ENCODE measurements at places on chromosomes 3 and 15. TPM values are rescaled to one million over a fixed set of nuclear protein-coding genes. Genes with fewer than 3 reads are reported as not detected.

Gene CLRN1
- total RNA-seq, result not detected

Gene PAQR5
- total RNA-seq, result not detected

Gene TP63
- 1.1 TPM for total RNA-seq

DNA sequence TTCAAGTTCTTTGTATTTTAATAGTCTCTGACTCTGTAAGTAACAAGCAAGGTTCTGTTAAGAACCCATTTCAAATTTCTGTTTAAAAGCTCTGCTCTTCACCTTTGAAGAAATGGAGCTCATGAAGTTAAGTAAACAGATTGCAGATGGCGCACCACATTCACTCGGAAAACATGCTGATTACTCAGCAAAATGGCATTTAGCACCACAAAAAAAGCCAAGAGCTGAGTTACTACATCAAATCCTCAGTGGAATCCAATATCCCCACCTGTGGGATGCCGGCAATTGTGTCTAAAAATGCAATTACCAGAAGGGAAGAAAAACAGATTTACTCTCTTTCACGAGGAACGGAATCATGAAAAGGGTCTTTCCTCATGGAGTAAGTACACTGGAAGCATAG lies 758.0 kb downstream of the NTRK3 start:
- no peak for DNase-seq

DNA sequence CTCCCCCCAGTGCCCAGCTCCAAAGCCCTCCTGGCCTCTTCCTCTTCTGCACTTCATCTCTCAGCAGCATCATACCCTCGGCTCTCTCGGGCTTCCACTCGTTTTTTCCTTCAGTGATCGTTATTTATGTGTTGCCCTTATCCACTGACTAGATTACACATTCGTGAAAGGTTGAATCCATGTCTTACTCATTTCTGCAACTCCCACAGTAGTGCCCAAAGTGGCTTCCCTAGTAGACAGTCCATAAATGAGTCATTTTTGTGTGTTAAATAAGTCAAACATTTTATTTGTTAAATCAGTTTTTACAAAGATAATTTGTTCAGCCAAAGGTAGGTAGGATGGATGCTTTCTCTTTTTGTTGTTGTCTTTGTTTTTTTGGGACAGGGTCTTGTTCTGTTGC lies 87.4 kb downstream of the CRTC3 start:
- no peak for DNase-seq

DNA sequence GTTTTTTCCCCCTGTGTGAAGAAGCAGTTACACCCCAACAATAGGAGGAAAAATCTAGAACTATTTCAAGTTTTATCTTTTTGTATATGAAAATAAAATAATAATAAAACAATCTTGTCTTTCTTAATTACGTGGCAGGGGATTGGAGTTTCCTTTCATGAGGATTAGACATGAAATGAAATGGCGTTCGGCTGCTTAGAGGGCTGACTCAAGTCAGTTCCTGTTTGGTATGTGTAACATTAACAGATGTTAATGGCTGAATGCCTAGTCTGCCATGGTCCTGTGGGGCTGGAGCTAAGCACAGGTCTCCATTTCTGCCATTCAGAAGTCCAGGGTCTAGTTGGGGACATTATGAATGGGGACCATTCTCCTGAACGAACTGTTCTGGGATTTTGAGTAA lies 3.1 kb upstream of the EXOG start:
- DNase-seq, result no peak

DNA sequence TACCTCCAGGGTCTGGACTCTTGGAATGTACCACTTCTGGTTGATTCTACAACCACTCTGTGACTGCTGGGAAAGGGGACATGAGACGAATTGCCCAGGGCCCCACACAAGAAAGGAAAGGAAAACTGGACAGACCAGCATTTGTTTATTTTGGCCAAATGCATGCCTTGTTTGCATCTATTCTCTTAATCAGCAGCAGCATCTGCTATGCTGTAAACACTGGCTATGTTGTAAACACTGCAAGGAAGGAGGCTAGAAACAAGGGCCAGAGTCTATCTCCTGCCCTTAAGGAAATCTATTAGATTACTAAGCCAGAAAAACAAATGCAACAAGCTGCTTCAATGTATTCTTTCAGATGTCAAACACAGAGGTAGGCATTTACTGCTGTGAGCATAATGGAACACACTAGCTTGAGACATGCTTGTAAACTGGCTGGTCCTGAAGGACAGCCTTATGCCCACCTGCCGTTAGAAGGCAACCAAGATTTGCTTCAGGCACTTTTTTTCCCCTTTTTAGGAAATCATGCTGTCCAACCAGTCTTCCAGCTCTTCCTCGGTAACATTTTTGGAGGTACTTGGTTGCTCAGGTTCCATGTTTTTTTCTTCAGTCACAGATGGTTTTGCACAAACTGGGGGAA lies 102.1 kb upstream of the CHRM5 start:
- DNase-seq, result no peak

Gene GOLGA8Q
- not detected for total RNA-seq

Data from activated CD4-positive, alpha-beta T cell treated with anti-CD3 and anti-CD28 coated beads, Interleukin-2, amount 10 ng/mL, durations not matched to agents 24 days and 14 days (primary cell).